ENCODE measurements at places on chromosomes 4 and X.

GRCh38 chrX:44105228-44105913, 132.2 kb upstream of the NDP start:
- DNase-seq = no peak

DNA sequence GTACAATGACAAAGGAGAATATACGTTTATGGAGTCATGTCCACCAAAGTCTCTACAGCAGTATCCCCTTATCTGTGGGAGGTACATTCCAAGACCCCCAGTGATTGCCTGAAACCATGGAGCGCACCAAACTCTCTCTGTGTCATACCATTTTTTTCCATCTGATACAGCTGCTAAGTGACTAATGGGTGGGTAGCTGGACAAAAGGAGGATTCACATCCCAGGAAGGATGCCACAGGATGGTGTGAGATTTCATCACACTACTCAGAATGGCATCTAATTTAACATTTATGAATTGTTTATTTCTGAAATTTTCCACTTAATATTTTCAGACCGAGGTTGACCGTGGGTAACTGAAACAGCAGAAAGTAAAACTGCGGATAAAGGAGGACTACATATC, 49.8 kb upstream of the AGA start:
- DNase-seq = no peak

- peak; percentile 89 for DNase-seq
Observed at GRCh38 chr4:140756319-140757231, at the start of gene TBC1D9. Gene TBC1D9, minus strand, starts transcription at chr4:140756385. Its CDS starts 340 bp downstream, at chr4:140756045.

GRCh38 chr4:160510928-160511327, 1408.0 kb downstream of the RAPGEF2 start:
- no peak for DNase-seq

DNA sequence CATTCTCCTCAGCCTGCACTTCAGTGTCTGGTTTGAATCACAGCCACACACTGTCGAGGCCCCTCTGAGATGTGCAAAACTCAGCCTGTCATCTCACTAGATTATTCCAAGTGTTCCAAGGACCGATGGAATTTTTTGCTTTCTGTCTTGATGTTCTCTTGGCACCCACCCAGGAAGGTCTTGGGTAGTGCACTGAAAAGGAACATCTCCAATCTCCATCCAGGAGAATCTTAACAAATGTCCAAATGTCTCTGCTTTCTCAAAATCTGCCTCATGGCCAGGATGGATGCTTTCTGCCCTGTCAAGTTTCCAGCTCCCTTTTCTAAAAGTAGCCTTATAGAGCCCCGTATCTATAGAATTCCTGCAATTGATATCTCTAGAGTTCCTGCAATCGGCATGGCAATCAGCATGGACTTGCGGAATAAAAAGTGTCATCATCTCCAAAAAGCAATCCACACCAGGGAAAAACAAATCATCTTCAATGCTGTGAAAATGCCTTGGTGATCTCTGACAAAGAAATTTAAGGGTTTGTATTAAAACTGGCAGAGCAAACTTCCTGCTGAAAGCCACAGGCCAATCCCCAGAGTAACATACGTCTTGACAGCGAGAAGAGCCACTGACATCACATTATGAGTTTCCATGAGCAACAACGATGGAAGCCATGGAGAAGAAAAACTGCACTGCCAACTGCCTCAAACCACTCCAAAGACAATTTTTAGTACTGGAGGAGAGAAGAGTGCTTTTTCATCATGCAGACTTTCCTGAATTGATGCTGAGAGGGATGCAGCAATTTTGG, 215.3 kb upstream of the FAM9B start:
- no peak for DNase-seq

- DNase-seq = peak; percentile 23
Observed at GRCh38 chr4:166460769-166461550, 587.9 kb downstream of the TLL1 start.

GRCh38 chr4:55722132-55722531, 86.0 kb upstream of the NMU start:
- no peak for DNase-seq

DNA sequence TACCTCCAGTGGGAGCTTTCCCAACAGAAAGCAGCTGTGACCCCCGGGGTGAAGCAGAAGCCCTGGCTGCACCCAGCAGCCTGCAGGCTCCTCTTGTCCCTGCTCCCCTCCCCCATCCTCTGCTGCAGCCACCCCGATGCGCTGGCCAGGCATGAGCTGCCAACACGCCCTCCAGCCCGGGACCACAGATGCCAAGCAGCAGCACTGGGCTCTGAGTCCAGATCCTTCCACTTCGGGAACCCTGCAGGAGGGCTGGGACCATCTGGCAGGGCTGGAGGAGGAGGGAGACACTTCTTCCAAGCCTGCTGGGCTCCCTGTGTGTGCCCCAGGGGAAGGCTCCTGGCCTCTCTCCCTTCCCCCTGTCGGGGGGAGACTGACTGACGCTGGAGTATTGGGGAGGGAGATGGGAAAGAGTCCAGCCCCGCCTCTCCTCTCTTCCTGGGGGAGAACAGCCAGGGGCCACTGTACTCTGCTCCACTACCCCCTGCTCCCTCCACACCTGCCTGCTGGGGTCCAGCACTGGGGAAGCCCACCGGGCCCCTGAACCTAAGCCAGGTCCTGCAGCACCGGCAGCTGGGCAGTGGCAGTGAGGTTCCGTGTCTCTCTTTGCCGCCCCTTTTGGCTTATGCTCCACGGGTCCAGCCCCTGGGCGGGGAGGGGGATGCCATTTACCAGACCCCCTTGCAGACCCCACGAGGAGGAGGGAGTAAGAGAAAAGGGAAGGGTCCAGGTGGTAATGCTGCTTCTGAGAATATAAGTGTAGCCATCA, 55.7 kb downstream of the PPP2R2C start:
- no peak for DNase-seq

DNA sequence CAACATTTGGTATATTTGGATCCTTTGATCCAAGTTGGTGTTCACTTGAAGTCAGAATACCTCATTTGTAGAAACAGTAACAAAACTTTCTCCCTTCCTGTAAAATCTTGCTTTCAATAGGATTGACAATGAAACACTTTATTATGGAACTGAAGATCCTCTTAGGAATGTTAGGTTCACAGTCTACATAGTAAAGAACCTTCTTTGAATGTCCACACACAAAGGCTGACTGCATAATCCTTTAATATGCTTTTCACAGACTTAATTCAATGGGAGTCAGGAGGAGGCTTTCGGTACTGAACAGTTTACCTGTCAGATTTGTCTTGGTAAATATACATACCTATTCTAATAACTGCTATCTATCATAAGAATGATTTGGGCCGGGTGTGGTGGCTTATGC, 188.5 kb downstream of the SPRY1 start:
- DNase-seq = no peak

GRCh38 chr4:164977243-164978164, at the start of gene TRIM61:
Gene TRIM61, minus strand, starts transcription at chr4:164977657. Its CDS starts 7,655 bp downstream, at chr4:164970002.
- DNase-seq = no peak

GRCh38 chr4:8291701-8292477, 22.3 kb downstream of the HTRA3 start:
- no peak for DNase-seq

DNA sequence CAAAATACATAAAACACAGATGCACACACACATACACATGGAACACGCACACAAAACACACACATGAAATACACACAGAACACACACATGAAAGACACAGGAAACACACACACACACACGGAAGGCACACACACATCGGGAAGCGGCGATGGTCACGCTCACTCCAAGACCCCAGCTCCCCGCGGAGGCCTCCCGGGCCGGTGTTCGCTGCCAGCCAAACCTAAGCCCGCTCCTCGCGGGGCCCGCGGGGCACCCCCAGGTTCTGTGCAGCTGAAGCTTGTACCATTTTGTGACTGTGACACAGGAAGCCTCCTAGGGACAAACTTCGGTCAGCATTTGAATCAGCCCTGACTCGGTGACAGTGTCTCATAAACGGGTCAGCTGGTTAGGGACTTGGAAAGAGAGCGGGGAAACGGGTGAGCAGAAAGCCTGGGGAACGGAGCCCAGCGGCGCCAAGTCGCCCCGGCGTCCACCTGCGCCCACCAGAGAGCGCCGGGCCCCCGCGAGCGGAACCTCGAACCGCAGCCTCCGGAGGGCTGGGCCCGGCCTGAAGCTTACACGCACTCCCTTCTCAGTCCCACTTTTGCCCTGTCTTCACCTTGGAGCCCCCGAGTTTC, 32.1 kb downstream of the F11 start:
- DNase-seq = no peak

DNA sequence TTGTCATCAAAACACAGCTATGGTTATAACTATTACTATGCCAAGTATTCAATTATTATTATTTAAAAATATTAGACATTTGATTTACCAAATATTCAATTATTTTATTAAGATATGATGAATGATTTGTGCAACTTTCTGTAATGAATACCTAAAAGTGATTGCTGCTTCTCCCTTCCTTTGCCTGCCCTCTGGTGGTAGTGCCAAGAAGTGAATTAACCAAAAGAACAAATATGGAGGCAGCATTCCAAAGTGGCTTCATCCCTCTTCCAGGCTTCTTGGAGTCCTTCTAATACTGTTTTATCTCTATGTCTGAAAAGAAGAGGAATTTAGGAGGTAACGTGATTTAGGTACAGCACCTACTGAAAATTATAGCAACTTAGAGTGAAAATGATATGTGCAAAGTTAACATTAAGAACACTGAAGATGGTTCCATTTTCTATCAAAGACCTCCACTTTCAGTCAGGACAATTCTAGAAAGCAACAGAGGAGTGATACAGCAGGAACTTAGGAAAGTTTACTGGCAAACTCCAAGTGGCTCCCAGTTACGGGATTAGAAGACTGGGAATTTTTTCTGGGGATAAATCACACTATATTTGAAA, 43.0 kb downstream of the ENPEP start:
- DNase-seq = peak; percentile 37

DNA sequence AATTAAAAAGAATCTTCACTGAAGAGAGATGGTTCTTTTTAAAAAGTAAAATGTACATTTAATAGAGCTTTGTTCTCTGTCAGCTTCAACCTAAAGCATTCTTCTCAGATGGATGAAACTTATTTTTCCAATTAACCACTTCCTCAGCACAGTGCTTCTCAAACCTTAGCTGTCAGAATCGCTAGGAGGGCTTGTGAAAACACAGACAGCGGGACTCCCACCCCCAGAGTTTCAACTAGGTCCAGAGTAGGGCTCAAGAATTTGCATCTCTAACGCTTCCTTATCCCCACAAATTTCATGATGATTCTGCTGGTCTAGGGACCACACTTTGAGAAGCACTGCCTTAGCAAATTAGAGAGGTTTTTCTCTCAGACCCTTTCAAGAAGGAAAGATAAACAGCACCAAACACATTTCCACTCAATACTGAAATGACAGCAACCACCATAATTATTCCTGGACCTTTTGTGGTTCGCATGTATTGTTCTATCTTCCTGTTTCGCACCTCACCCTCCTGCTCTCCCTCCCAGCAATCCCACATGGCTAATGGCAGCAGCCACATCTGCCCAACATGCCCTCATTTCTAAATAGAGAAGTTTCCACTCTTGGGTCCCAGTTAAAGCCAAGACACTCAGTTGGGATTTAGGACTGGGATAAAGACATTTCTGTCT, 73.2 kb downstream of the ZNF827 start:
- DNase-seq = no peak

DNA sequence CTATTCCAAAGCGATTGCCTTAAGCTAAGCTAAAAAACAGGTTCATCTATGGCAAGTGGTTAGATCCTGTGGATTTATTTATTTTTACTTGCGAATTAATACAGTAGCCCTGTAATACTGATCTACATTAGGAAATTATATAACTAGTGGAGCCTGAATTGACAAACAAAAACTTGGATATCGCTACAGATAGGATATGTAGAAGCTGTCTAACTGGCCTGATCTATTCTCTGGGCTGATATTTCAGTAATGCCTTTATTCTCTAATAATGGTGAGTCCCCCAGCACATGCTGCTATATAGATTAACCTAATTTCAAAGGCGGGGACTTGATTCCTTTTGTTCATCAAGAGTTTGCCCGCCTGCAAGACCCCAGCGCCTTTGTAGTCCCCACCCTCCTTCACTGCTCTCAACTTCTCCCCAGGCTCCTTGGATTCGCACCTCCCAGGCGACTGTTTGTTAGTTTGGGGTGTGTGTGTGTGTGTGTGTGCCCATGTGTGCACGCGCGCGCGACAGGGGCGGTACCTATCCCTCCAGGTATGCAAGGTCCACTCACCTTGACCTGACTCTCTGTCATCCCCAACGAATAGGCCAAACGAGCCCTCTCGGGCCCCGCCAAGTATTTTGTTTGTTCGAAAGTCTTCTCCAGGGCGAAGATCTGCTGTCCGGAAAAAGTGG, 3.8 kb downstream of the NKX6-1 start:
- DNase-seq = no peak

- no peak for DNase-seq
Observed at GRCh38 chr4:53905276-53905940, 159.0 kb downstream of the CHIC2 start.

DNA sequence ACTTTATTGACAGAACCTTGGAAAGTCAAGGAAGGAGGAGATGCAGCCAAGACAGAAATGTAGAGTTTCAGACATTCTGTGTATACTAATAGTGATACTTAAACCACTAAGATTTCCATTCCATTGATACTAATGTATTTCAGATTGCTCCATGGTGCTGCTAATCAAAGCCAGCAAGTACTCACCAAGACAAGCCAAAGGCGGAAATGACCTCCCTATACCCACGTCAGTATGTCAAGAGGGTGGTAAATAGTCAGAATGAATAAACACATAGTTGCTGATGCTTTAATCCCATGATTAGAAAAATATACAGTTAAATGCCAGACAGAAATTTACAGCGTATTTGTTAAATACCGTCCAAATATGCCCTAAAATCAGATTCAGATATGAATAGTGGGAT, 417.8 kb upstream of the INTU start:
- DNase-seq = no peak

DNA sequence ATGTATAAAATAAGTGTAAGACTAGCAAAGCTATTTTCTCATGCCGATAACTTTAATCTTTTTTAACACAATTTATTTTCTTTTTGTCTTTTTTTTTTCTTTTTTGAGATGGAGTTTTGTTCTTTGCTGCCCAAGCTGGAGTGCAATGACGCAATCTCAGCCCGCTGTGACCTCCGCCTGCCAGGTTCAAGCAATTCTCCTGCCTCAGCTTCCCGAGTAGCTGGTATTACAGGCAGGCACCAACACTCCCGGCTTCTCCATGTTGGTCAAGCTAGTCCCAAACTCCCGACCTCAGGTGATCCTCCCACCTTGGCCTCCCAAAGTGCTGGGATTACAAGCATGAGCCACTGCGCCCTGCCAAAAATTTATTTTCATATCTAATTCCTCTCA, 164.2 kb upstream of the SLIT2 start:
- DNase-seq = no peak

GRCh38 chrX:82412858-82413257, 1095.2 kb upstream of the POU3F4 start:
- no peak for DNase-seq

GRCh38 chrX:65451663-65452062, 82.9 kb downstream of the LAS1L start:
- peak; percentile 25 for DNase-seq

DNA sequence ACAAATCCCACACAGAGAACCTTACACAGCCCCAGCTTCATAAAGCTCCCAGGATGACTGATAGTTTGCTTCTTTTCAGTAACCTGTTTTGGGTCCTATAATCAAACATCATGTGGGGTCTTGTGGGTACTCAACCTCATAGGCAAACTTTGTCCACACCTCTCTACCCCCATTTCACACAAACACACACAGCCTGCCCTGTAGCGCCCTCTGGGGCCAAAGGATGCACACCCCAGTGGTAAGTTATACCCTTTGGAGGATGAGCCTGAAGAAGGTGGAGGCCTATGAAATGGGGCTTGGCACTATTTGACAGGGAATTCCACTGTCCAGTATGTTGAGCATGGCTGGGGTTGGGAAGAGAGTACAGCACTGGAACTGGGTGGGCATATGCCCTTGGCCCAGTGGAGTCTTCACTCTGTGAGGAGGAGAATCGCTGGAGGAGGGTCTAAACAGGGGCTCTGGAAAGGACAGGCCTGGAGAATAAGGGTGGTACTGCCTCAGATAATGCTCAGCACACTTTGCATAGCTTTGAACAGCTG, 30.5 kb upstream of the COL25A1 start:
- no peak for DNase-seq

Data from LoVo (cell line).